ENCODE measurements at places on chromosomes 3 and 15.

DNA sequence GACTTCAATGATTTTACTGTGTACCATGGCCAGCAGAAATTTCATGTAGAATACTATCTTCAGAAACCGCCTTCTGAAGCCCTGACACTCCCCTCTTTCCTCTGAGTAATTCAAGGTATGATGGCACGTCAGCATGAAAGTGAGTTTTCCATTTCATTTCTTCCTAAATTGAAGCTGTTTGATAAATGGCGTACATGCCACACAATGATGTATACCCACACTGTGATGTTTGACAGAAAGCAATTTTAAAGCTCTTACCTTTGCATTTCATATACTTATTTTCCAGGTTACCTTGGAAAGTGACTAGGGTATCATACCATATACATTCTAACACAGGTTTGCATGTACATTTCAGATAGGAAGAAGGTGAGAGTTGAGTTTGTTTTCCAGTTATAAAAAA, 147.9 kb upstream of the LRRC3B start:
- no peak for DNase-seq

- no peak for DNase-seq
Measured at GRCh38 chr15:98914626-98915025, 93.0 kb downstream of the PGPEP1L start.

DNA sequence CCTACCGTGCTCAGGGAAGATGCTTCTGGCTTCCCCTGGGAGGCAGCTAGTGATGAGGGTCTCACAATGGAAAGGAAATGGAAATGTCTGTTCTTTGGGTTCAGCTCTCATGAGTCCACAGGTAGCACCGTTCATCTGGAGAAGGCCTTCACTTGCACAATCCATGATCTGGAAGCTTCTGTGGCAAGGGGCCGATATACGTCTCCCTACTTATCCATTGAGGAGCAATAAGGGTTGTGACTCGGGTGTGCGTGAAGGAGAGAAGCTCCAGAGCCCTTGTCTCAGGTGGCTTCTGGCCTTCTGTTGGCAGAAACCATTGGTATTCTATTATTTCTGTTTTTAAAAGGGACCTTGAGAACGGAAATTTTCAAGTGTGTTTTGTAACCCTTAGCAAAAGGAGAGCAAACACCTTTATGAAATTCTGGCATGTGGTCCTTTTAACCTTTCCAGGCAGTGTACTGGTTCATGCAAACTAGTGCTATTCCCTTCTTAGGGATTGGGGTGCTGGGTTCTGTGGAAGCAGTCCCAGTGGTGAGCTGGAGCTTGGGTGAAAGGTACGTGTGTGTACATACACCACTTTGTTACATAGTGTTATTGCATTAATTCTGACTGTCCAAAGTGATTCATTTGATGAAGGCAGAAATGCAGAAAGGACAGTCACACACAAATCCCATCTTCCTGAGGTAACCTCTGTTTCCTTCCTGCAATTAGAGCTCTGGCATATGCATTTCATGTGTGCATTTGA, 32.5 kb downstream of the KLF13 start:
- DNase-seq: no peak

DNA sequence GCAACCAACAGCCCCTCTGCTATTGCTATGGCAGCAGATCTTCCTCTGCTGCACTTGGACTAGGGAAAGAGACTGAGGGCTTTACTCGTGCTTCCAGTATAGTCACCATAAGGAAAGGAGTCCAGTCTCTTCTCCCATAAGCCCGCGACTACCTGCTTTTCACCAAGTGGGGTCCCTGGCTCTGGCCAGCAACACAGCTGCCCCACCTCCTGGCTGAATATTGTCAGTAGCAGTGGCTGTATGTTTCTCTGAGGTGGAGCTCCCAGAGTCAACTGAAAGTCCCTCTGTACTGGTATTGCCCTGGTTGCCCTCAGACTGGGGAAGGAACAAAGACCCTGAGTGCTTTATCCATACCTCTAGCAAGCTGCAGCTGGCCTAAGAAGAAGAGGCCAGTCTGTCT, 719.6 kb downstream of the SQOR start:
- no peak for DNase-seq

DNA sequence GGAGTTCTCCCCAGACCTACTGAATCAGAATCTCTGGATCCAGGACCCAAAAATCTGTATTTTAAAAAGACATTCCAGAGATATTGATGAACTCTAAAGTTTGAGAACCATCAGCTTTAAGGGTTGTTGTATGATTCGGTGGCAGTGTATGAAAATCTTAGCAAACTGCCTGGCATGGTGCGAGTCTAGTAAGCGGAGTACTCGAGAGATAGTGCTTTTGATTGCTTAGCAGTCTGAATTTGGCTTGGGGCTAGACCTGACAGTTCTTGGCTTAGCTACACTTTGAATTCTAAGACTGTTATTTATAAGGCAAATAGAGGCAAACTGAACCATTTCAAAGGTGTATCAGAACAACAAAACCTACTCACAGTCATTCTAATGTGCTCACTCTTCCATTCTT, 329.0 kb downstream of the LPP start:
- DNase-seq: no peak

- DNase-seq: peak; percentile 7
Measured at GRCh38 chr15:70281811-70282307, 184.1 kb upstream of the TLE3 start.

DNA sequence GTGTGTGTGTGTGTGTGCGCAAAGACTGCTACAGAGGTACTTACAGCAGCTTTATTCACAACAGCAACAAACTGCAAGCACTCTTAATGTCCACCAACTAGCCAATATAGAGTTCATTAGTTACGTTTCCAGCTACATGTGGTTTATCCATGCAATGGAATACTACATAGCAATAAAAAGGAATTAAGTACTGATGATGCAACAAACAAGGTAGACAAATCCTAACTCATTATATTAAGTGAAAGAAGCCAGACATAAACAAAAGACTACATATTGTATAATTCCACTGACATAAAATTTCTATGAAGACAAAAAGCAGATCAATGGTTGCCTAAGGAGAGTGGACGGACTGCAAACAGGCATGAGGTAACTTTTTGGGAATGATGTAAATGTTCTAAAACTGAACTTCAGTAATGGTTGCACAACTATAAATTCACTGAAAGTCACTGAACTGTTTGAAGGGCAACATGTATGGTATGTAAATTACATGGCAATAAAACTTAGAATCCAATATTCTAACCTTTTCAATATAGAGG, 433.7 kb downstream of the SHQ1 start:
- DNase-seq: no peak

DNA sequence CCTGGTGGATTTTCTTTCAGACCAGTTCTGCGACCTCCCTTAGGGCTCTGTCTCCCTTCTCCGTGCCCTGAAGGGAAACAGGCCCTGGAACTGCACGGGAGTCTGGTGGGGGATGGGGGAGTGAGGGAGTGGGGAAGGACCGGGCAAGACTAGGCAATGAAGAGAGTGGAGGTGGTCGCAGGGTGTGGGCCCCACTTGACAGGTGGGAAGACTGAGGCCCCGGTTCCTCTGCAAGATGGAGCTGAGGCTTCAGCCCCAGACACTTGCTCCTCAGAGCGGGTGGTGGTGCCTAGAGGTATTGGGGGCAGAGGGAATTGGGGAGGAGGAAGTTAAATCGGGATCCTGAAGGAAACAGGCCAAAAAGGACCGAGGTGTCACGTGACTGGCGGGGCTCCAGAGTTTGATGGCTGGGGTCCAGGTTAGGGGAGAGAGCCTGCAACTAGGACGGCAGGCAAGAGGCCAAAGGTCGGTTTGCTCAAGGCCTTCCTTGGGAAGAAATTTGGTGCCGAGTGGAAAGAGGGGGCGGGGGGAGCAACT, 597 bp upstream of the CAMK1 start:
- DNase-seq: no peak

DNA sequence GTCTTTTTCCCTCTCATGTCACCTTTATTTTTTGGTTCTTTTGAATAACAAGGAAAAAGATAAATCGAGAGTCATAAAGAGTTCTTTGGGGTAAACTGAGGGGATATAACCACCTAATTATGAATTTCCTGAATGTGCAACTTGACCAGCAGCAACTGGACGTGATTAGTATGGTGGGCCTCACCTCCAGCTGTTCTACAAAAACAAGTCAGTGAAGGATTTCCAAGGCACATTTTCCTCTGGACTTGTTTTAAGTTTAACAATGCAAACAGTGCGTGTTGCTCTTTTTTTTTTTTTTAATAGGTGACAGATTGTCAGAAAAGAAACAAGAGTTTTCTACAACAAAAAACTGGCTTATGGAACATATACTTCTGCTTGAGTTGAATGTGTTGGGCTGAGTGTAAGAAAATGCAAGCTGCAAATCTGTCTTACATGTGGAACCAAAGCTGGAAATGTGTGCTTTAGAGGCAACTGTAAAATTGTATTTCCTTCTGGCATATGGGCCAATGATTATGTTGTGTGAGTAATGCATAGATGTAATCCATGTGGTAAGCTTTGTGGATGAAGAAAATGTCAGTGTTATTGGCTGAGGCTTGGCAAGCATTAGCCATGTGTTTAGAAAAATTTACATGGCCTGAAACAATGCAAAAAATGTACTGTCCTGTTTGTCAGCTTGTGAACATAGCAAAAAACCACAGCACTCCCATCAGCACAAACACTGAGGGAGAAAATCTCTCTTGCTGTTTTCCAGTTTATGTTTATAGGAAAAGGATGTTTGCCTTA, 44.5 kb upstream of the FNDC3B start:
- DNase-seq: no peak

DNA sequence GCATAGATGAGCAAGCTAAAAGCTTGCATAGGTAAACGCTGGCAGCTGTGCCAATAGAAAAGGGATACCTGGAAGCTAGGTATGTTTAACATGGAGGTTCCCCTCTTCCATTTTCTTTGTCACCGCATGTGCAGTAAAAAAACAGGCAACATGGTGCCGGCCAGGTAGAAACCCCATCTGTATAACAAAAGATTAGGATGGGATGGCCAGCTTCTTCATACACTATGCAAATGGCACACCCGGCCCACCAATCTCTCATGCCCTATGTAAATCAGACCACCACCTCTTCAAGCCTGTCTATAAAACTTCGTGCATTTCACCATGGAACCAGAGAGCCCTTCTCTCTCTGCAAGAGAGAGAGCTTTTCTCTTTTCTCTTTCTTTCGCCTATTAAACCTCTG, 224.3 kb upstream of the P2RY1 start:
- DNase-seq: no peak

GRCh38 chr3:98333989-98334606, 19.6 kb upstream of the OR5K4 start:
- DNase-seq: no peak

GRCh38 chr3:153242896-153243295, 80.9 kb downstream of the RAP2B start:
- no peak for DNase-seq

GRCh38 chr15:89876396-89877082, 17.3 kb downstream of the AP3S2 start:
- DNase-seq: no peak

DNA sequence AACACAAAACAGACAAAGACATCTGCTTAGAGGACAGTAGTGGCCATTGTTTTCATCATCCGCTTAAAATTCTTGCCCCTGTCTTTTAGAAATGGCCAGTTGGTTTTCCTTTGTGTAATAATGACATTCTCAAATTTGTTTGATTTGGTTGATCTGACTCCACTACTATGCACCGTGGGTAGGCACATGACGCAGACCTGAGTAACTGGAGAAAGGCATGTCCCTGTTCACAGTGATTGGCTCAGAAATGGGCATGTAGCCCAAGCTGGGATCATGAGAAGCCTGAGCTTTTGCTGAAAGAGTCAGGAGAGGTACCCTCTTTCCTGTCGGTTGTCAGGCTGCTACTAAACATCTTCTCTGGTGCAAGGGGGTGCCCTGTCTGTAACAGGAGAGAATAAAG, 36.6 kb upstream of the MAGI1 start:
- DNase-seq: no peak

DNA sequence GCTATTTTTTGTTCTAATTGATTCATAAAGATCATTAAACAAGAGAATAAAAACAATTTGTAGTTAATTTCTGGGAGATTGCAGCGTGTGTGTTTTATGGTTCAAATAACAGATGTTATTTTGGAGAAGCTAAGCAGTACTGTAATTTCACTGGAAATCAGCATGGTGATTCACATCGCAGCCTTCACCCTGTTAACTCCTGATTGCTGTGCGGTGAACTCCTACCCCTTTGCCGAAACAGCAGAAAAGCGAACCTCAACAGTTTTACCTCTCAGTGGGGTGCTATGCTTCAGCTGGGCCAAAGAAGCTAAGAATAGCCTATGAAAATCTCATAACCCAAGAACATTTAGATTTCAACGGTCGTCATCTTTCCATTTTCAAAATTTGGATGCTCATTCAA, 441.5 kb upstream of the RARB start:
- DNase-seq: no peak

- no peak for DNase-seq
Measured at GRCh38 chr15:22888120-22888859, 49.8 kb downstream of the NIPA2 start.

DNA sequence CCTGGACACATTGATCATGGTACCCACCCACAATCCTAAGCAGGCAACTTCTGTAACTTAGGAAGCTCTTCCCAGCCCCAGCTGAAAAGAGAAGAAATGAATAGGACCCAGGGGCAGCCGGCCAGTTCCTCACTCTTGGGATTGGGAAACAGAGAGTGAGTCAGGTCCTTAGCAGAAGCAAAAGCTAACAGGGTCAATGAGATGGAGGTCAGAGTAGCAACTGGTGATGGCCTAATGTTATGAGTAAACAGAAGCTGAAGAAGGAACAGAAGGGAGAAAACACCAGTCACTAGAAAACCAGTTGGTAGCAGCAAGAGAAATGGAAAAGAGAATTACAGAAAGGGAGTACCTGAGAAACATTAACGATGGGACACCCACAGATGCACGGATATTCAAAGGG, 20.0 kb downstream of the RIOX2 start:
- no peak for DNase-seq

GRCh38 chr15:40498418-40498817, 27.6 kb downstream of the CHST14 start:
- no peak for DNase-seq

GRCh38 chr3:13411186-13411860, 8.8 kb downstream of the NUP210 start:
- DNase-seq: no peak

DNA sequence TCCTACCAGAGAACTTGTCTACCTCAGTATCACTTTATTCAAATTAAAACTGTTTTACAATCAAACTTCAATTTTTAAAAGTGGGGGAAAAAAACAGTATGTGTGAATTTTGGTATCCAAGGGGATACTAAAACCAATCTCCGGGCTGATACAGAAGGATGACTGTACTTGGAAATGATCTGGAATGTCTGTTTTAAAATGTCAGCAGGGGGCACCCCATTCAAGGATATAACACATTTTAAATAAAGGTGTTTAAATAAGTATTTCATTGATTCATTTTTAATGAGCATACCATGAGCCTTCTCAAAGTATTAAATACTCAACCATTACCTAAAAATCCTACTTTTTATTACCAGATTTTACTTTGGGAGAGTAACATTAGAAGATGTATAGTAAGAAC, 67.9 kb downstream of the ULK4 start:
- peak; percentile 47 for DNase-seq

DNA sequence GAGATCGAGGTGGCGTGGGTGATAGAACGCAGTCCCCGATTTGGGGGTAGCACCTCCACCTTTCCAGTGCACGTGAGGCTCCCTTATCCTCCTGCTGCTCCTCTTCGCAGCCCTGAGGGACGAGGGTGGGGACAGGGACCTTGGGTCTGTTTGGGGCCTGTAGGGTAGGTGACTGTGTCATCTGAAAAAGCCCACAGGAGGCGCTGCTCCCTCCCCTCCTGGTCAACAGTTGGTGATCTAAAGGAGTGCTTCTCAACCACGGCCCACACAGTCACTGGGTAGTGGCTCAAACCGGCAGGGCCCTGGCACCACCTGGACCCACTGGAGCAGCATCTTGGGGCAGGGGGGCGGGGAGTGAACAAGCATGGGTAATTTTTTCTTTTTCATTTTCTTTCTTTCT, 7.1 kb downstream of the LRRK1 start:
- no peak for DNase-seq
